ENCODE measurements at places on chromosomes 4 and X.
A peak's percentile ranks its signal among the peaks of the same experiment; 100 is the strongest.

- peak; percentile 19 for DNase-seq
These were observed 1.1 kb downstream of the OGT start for GRCh38 chrX:71533851-71534561.

- DNase-seq = no peak
These were observed 54.6 kb upstream of the GPR78 start for GRCh38 chr4:8525383-8526120.

DNA sequence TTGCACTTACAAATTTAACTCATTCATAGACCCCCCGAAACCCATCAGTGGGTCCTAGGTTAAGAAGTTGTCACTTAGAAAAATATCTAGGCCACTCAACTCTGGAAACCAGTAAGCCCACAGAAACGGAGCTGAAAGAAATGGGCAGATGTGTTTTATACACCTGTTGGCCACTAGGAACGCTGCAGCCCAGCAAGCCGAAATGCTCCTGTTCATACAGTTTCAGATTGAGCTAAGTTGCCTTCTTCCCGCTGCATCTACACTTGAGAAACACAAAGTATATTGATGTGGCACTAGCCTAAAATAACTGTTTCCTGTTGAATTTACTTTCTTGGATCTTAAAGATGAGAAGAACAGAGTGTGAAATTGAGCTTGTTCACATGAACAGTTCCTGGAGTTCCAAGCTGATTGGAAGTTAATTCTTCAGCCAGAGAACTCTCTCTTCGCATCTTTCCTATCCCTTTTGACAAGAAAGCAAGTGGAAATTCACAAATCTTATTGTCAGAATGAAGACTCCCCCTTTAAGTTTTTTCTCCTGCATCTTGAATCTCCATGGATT, 174.1 kb downstream of the RBMX2 start:
- DNase-seq = no peak

GRCh38 chrX:149371986-149372385, 133.1 kb downstream of the IDS start:
- DNase-seq = no peak

- no peak for DNase-seq
These were observed 1122.9 kb upstream of the PCDH10 start for GRCh38 chr4:132026166-132026565.

GRCh38 chr4:1557221-1557597, 126.9 kb downstream of the FAM53A start:
- no peak for DNase-seq

DNA sequence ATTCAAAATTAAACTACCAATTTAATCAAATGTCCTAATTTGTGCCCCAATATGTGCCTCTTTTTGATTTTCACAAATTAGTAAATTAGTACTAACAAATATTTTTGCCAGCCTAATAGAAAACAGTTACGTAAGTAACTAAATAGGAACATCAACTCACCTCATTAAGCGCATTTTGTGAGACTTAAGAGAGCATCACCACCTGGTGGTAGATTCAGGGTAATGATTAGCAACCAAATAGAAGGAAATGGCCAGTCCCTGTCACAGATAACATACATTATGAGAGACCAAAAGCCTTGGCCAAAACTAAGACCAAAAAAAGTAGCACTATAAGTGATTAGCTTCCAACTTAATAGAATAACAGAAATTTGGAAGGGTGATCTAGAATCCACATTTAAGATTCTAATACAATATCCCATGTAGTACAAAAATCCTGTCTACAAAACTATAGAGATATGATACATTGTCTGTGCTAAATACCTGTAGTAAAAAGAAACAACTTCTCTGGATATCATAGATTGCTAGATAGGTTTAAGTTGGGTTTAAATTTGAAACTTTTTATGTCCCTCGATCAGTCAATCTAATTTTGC, 46.7 kb downstream of the C4orf46 start:
- DNase-seq = no peak

- DNase-seq = no peak
These were observed 162.4 kb upstream of the IL15 start for GRCh38 chr4:141473952-141474351.

DNA sequence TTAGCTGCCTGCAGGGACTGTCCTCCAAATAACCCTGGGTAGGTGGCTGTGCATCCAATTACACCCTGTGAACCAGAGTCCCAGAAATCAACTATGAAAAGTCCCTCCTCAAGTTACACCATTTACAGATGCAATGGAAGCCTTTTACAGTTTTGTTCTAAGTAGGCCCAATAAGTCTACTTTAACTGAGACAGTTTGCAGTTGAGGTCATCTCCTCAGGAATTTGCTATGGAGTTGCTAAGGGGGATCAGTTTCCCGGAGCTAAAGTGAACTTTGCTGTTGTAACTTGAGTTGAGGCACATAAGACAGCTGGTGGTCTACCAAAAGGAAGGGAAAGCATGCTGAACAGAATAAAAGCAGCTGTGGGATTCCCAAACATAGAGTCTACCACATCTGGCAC, 121.6 kb upstream of the STK26 start:
- DNase-seq = no peak

DNA sequence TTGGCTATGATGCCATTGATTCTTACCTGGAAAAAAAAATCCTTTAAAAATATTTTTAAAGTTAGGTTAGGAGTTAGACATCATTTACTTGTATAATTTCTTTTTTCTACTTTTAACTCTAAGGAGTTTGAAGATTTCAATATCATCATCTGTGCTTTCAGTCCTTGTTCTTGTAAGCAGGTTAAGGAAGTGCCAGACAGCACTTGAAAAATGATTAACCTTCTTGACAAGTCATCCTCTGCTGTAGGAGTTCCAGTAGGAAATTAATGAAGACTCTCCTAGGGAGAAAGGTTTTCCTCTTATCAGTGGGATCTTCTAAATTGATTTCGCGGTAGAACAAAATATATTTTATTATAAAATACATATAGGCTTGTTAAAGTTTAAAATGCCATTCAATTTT, 29.1 kb upstream of the ANAPC4 start:
- no peak for DNase-seq

- DNase-seq = no peak
These were observed 102.2 kb downstream of the SLC2A9 start for GRCh38 chr4:9919047-9919446.

- no peak for DNase-seq
These were observed 10.0 kb upstream of the HAND2 start for GRCh38 chr4:173539986-173540385.

GRCh38 chr4:14920759-14921320, 81.4 kb upstream of the CPEB2 start:
- DNase-seq = no peak

DNA sequence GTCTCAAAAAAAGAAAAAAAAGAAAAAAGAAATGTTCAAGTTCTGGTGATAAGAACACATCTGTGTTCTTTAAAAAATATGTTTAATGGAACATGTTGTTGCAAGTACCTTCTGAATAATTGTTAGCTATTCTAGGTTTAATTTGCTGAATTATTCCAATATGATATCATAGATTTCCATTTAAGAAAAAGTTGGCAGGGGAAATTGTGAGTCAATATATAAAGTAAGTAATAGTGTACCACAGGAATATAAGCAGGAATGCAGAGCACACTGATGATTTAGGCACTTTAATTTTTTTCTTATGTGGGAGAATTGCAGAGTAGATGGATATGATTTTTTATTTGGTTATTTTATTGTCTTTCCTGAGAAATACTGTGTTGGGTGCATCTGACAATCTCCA, 190.7 kb downstream of the RPA4 start:
- DNase-seq = no peak

DNA sequence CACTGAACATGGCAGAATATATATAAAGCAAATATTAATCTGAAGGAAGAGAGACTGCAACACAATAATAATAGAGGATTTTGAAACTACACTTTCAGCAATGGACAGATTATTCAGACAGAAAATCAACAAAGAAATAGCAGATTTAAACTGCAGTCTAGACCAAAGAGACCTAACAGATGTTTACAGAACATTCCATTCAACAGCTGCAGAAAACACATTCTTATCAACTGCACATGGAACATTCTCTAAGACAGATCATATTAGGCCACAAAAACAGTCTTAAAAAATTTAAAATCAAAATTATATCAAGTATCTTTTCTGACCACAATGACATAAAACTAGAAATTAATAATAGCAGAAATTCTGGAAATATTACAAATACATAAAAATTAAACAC, 27.1 kb downstream of the CENPE start:
- no peak for DNase-seq

DNA sequence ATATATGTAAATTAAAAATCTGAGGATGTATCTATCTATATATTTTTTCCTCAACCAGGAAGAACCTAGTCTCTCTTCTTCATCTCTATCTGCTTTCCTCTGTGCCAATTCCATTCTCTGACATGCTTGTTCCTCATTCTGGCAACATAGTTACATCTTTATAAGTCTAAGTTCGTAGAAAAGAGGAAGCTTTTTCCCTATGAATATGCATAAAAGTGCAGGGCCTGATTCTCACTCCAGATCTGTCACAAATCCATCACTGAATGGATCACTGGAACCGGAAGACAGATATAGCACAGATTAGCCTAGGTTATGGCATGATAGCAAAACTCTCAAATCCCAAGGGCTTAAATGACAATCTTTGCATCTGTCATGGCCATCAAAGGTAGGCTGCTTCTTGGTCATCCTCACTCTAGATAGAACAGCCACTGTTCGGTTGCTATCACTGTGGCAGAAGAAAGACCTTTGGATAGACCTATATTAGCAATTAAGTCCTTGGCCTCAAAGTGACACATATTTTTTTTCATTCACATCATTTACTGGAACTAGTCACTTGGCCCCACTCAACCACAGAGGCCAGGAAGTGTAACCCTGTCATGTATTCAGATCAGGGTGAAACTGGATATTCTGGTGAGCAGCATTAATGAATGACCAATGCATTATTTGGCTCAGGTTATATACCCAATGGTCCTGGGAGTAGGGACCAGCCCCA, 22.2 kb downstream of the DTHD1 start:
- no peak for DNase-seq

DNA sequence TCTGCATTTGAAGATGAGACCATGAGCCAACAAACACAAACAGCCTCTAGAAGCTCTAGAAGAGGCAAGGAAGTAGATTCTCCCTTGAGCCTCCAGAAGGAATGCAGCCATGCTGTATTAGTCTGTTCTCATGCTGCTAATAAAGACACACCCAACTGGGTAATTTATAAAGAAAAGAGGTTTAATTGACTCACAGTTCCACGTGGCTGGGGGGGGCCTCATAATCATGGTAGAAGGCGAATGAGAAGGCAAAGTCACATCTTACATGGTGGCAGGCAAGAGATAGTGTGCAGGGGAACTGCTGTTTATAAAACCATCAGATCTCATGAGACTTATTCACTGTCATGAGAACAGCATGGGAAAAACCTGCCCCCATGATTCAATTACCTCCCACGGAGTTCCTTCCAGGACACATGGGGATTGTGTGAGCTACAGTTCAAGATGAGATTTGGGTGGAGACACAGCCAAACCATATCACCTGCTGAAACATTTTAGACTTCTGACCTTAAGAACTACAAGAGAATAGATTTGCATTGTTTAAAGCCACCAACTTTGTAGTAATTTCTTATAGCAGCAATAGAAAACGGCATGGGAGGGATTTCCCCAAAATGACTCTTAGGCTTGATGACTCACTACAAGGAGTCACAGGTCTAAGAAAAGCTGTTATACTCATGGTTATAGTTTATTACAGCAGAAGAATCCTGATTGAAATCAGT, 284.4 kb upstream of the SFRP2 start:
- DNase-seq = no peak

DNA sequence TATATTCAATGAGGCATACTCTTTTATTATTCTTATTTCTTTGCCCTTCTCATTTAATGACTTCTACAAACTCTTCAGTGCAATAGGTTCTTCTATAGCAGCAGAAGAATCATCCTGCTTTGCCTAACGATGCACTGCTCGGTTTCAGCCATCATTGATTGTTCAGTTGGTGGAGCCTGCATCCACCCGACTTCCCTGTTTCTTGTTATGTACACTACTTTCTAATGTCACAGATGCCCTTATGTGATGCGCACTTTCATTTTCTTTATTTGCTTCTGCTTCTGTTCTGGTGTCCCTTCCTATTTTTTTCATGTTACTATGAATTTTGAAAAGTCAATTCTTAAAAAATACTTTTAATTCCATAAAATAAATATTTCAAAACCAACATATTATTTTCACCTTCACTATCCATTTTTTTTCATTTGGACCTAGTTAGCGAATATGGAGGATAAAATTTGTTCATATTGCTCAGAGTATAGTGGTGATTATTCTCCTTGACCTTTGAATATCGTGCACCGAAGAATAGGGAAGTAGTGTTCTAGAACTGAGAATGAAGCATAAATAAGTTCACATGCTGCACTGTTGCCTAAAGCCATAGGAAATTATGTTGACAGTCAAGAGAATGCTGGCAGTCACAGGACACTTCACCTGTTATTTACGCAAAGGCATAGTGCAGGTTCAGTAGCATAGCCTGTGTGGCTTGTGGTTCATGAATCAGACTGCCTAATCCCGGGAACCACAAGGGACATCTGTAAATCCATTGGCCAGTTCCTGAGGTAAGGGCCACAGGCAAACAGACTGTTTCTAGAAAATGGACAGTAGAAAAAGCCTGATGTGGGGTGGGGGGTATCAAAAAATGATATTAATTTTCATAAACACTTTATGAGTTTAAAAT, 21.3 kb upstream of the SFRP2 start:
- no peak for DNase-seq

DNA sequence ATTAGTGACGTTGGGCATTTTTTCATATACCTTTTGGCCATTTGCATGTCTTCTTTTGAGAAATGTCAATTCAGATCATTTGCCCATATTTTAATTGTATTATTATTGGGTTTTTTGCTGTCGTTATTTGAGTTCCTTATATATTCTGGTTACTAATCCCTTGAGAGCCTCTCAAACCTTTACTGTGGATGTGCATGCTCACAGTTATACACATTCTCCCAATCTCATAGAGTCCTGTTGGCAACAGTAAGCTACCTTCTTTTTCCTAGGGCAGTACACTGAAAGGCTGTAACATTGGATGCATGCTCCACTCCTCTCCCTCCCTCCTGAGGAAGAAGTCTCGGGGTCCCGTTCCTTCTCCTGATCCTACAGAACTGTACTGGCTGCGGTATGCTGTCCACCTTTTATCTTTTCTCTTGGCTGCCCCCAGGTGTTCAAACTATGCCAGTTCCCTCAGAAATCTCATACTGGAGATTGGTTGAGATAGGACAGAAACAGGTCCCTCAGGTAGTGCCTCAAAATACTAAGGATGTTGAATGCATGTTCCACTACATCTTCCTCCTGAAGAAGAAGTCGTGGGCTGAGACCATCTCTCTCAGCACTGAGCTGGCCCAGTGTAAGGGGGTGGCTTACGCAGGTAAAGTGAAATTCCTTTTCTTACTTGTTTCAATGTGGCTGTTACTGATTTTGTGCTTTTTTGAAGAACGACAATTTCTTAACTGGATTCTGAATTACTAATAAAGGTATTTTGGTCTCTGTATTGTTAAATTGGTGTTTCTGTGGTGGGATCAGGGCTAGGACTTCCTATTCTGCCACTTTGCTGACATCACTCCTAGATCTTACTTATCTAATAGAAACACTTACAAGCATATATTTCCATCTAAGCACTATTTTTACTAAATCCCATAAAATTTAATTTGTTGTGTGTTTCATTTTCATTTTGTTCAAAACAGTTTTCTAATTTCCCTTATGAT, 145.4 kb upstream of the HUWE1 start:
- peak; percentile 0 for DNase-seq

Data from effector CD8-positive, alpha-beta T cell (primary cell).